HL-60 (cell line): ENCODE measurements at places on chromosomes 7 and 10.

- DNase-seq: no peak
These were observed 220.3 kb downstream of the PHTF2 start for GRCh38 chr7:78018641-78019446.

GRCh38 chr7:130879191-130879590, 145.2 kb upstream of the KLF14 start:
- no peak for DNase-seq

GRCh38 chr7:134910968-134911367, 75.3 kb upstream of the AGBL3 start:
- DNase-seq: no peak

DNA sequence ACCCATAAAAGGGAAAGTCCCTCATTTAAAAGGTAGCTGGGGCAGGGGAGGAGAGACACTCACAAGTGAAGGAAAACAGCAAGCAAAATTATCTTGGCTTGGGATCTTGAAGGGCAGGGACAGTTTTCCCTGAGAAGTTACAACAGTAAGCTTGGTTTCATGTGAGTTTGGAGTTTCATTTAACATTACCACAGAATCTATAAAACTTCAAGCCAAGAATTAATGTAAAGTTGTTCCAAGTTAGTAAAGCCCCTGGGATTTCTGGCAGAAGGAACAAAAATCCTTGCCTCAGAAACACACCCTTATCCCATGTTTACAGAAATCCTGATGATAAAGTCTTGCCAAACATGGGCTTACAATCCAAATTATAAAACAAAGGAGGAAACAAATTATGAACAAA, 19.2 kb downstream of the CRPPA start:
- no peak for DNase-seq

DNA sequence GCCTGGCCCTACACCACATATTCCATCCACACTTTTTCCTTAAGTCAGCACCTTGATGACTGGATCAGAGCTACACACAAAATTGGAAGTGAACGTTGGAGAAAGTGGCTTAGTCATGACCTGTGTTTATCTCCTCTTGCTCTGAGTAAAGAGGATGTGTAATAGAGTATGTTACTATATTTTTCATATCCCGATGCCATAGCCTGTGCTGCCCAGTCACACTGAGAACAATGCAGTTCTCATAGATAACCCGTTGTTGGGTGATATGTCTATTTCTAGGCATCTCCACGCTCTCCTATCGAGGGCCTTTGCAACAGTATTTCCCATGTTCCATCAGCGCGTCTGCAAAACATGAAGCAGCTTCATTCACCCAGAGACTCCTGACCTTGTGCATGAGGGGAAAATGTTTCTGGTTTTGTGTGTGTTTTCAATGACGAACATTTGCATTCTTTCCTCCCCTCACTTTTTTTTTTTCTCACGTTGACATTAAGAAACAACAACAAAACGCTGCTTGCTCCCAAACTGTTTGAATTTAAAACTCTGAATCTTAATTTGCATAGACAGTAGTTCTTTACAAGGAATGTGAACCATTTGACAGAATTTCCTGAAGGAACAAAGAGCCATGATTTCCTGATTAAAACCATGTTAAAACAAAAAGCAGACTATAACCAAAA, 43.4 kb downstream of the GRK5 start:
- no peak for DNase-seq

DNA sequence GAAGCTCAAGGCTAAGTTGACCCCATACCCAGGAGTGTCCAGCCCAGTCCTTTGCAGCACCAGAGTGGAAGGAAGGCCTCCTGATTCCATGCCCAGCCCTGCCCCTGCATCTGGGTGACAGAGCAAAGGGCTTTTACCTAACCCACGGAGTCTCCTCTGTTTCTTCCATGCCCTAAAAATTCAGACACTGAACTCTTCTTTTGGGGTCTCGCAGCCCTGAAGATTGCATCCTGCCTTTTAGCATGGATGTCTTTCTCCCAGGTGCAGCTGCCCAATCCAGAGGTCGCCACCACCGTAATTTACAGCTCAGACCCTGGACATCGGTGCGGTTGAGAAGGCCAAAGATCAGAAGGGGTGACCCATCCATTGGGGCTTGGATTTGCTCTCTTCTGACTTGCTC, 50.8 kb downstream of the CXCL12 start:
- no peak for DNase-seq

DNA sequence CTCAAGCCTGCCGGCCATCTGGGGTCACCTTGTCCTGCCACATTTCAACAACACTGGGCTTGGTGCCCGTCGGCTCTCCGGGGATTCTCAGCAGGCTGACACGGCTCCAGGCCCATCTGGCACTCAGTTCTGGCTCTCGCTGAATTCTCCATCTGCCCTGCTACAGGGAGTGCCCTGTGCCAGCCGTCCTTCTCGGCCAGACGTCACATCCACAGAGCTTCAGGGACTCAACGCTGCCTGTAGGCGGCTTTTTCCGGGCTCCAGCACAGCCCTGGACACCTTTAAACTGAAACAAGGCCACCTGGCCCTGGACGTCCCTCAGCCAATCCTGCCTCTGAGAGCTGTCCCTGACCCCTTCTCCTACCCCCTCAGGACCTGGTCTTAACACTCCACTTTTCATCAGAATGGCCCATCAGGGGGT, 43.0 kb downstream of the TMEM130 start:
- DNase-seq: no peak

- no peak for DNase-seq
These were observed 32.0 kb downstream of the SND1 start for GRCh38 chr7:127683776-127684681.

- no peak for DNase-seq
These were observed 11.1 kb upstream of the WBP1L start for GRCh38 chr10:102732661-102733060.

DNA sequence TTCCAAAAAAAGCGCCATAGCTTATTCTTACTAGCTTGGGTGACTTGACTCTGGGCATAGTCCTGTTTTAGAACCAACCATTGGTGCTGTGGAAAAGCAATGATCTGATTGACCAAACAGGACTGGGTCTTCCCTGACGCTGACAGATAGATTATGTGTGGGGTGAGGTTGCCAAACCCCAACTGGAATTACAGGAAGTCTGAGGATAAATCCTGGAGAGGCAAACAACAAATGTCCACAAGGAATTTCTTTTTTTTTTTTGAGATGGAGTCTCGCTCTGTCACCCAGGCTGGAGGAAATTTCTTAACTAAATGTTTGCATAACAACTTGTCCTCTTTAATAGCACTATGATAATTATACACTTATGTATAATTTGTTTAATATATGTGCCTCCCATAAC, 19.2 kb downstream of the GCC1 start:
- DNase-seq: no peak

GRCh38 chr7:31058122-31058521, 6.0 kb downstream of the ADCYAP1R1 start:
- no peak for DNase-seq

DNA sequence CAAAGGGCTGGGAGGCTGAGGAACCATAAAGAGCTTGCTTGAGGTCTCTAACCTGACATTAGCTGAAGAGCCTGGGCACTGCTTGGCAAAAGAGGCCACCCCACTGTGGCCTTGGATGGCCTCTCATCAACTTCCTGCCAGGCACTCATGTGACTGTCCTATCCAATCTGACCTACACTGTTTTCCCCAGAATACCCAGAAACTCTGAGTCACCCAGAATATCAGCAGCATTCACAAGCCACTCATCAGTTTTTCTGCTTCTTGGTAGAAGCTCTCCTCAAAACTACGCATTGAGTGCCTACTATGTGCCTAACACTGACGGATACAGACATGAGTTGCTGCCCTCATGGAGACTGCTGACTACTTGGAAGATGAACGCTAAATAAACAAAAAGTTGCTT, 4.1 kb upstream of the NT5C2 start:
- DNase-seq: peak; percentile 80

GRCh38 chr10:44567471-44567870, 182.6 kb upstream of the CXCL12 start:
- no peak for DNase-seq

GRCh38 chr7:122622682-122623081, 76.2 kb downstream of the RNF133 start:
- DNase-seq: no peak

DNA sequence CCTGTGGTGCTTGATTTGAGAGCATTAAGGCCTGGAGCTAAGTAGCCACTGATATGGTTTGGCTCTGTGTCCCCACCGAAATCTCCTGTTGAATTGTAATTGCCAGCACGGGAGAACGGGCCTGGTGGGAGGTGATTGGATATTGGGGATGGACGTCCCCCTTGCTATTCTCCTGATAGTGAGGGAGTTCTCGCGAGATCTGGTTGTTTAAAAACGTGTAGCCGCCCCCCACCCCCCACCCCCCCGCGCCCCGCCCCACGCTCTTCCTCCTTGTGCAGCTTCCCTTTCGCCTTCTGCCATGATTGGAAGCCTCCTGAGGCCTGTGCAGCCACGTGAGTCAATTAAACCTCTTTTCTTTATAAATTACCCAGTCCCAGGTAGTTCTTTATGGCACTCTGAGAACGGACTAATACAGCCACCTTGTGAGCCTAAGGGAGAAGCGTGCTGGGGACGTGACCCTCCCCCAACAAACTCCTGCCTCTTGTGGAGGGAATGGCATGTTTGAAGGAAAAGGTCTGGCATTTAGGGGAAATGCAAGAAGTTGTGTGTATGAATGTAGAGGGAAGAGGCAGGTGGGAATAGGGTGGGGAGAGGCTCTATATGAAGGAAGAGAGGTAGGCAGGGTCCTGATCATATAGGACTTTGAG, 118.0 kb upstream of the KMT2C start:
- no peak for DNase-seq

DNA sequence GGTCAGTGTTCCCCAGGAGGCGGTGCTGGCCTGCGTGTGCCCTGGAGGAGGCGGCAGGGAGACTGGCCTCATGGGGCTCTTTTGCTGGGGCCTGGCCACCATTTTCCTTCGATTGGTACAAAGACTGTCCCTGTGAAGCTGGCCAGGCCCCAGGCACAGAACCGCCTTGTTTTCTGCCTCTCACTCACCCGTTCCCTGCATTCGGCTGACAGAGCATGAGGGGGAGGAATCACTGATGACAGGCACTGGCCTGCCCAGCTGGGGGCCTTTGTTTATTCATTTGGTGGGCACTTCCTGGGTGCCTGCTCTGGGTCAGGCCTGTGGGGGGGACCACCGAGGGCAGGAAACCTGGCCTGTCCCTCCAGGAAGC, 139.2 kb downstream of the FAM53B start:
- DNase-seq: no peak

GRCh38 chr10:76882245-76882644, 755.4 kb downstream of the KCNMA1 start:
- no peak for DNase-seq

- DNase-seq: peak; percentile 43
These were observed 220.5 kb upstream of the HGF start for GRCh38 chr7:81990395-81990794.

DNA sequence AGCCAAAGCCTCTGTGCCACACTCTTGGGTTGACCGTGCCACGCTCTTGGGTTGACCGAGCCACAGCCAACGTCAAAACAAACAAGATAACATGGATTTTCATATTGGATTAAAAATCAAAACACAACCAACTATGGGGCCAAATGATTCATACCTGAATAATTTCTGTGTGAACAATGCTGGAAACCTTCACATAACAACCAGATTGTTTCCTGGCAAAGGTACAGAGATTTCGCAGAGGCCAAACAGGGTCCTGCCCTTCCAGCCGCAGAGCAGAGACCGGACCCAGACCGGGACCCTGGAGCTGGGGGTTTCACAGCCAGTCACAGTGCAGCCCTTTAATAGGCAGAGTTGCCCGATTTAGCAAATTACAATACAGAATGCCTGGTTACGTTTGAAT, 40.5 kb downstream of the ITIH5 start:
- DNase-seq: no peak

DNA sequence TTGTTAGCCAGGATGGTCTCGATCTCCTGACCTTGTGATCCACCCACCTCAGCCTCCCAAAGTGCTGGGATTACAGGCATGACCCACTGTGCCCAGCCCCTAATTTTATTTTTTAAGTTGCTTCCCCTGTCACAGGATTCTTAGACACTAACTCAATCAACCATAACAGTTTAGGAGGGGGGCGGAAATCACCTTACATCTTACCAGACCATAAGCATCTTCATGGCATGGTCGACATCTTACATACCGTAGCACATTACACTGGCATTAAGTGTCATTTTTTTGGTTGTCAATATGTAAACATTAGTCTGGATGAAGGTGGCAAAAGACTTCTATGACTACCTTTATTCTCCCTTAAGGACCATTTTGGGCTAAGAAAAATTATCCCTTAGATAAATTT, 95.6 kb downstream of the TRIM24 start:
- no peak for DNase-seq

- peak; percentile 44 for DNase-seq
These were observed 922 bp downstream of the PPA1 start for GRCh38 chr10:70232155-70232858.

- DNase-seq: no peak
These were observed 112.4 kb downstream of the ELMO1 start for GRCh38 chr7:37336259-37336658.

DNA sequence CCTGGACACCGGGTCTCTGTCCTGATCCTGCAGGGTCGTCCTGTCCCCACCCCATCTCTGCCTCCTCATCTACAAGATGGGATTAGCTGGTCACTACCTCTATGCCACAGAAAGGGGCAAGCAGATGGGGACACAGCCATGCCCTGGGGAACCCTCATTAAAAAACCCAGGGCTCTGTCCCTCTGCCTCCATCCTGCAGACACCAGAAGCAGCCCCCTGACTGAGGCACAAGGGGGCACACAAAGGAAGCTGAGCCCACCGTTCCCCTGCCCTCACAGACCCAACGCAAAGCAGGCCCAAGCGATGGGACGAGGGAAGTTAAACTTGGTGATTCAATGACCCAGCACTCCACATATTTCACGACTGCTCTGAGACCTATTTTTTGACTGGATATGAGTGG, 142.4 kb downstream of the TCERG1L start:
- no peak for DNase-seq

GRCh38 chr7:17371671-17372524, 73.4 kb downstream of the AHR start:
- DNase-seq: no peak

DNA sequence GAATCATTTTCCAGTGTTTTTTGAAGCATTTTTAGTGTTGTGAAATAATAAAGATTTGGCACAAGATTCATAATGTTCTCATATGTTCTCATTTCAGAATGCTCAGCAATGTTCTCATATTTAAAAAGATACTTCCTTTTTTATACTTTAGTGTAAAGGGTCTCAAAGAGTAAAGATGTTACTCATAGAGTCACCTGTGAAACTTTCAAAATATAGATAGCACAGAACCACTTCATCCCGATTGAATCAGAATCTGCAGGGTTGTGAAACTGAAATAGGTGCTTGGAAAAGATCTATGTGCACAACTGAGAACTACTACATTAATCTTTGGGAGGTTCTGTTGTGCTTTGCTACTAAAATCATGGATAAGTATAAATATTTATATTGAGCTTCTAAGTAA, 144.7 kb downstream of the MDFIC start:
- no peak for DNase-seq

GRCh38 chr7:101814081-101814990, 3.1 kb upstream of the CUX1 start:
- peak; percentile 73 for DNase-seq

GRCh38 chr10:98169379-98169778, 34.9 kb downstream of the R3HCC1L start:
- DNase-seq: no peak

- no peak for DNase-seq
These were observed 756.3 kb downstream of the NXPH1 start for GRCh38 chr7:9189703-9190102.
